ENCODE measurements at places on chromosomes 3 and 15.

DNA sequence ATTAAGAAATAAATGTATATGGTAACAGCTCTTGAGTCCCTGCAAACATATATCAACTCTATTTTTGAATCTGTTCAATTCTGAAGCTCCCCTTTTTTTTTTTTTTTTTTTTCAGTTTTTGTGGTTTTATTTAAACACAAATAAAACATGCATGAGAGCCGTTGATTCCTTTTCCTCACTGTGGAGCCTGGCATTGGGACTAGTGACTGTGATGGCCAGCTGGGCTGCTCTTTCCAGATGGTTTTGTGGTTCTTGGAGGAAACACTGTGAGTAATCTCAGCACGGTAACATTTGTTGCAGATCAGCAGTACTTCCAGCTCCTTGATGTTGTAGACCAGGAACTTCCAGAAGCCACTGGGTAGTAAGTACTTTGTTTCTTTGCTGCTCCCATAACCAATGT, 15.9 kb downstream of the EMC7 start:
- no peaks in the 10 kb centered on the region for H3K27me3 ChIP-seq
- H3K27ac ChIP-seq = no peak overlapping the region
- no peak for DNase-seq
- no peaks in the 10 kb centered on the region for H3K4me1 ChIP-seq
- peaks cover 37% of the 10 kb centered on the region for H3K36me3 ChIP-seq

DNA sequence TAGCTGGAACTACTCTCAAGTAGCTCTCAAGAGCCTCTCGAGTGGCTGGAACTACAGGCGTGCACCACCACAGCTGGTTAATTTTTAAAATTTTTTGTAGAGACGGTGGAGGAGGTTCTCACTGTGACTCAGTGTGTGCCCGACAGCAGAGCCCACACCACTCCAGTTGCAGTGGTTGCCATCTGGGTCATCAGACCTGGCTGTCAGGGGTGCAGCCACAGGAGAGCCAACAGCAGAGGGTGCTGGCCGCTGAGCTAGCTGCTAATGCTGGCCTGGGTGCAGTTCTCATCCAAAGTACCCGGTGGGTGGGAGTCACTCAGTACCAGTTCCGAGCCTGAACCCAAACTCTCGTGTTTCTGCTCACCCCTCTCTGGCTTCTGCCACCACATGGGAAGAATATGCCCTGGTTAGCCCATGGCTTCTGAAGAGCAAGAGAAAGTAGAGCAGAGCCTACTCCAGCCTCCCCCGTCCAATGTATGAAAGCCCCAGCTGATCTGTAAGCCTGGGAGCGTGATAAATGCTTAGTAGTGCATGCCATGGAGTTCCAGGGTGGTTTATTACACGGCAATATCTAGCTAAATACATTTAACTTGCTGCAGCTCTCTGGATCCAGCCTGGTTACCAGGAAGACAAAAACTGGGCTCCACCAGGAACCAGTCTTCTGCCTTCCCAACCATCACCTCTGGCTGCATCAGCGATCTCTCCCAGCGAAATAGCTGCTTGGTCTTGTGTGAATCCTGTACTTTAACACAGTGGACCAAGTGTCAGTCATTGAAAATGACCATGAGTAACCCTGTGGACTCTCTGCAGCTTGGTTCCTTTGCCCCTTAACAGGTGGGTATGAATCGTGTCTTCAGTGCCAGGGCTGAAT, 17.1 kb downstream of the UMPS start:
- H3K4me1 ChIP-seq = peaks cover 11% of the 10 kb centered on the region
- H3K4me3 ChIP-seq = no peak overlapping the region
- no peaks in the 10 kb centered on the region for H3K27me3 ChIP-seq
- H3K27ac ChIP-seq = no peak overlapping the region
- DNase-seq = no peak

DNA sequence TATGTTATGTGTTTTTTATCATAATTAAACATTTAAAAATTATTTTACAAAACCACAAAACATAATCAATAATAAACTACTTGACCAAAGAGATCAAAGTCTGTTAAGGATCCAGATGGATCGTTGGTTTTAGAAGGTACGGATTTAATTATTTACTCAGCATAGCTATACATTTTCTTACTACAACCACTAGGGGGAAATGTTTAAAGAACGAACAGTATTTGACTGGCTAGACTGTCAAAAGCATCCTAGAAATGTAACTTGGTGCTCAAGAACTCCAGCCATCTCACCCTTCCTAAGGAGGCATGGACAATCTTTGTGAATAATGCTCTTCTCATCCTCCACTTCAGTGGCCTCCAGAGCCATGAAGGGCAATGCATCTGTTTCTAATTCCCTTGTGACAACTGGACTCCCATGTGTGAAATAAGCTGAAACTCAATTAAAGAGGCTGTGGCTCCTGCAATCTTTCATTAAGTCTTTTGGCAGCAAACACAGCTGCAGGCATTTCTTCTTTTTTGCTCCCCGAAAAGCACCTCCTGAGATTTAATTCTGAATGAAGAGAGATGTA, 94.7 kb upstream of the TUSC7 start:
- H3K4me1 ChIP-seq = no peaks in the 10 kb centered on the region
- no peak for DNase-seq

GRCh38 chr3:184815046-184815930, 3.3 kb downstream of the VPS8 start:
- no peak for DNase-seq
- H3K4me3 ChIP-seq = no peak overlapping the region
- peaks cover 5% of the 10 kb centered on the region for H3K36me3 ChIP-seq
- no peak overlapping the region for H3K27ac ChIP-seq
- peaks cover 5% of the 10 kb centered on the region for H3K4me1 ChIP-seq
- H3K27me3 ChIP-seq = no peaks in the 10 kb centered on the region

- no peak overlapping the region for H3K27ac ChIP-seq
- H3K27me3 ChIP-seq = peaks cover 5% of the 10 kb centered on the region
- no peak for DNase-seq
- no peak overlapping the region for H3K4me3 ChIP-seq
- no peaks in the 10 kb centered on the region for H3K4me1 ChIP-seq
Measured at GRCh38 chr3:134938029-134938525, 143.0 kb downstream of the EPHB1 start.

DNA sequence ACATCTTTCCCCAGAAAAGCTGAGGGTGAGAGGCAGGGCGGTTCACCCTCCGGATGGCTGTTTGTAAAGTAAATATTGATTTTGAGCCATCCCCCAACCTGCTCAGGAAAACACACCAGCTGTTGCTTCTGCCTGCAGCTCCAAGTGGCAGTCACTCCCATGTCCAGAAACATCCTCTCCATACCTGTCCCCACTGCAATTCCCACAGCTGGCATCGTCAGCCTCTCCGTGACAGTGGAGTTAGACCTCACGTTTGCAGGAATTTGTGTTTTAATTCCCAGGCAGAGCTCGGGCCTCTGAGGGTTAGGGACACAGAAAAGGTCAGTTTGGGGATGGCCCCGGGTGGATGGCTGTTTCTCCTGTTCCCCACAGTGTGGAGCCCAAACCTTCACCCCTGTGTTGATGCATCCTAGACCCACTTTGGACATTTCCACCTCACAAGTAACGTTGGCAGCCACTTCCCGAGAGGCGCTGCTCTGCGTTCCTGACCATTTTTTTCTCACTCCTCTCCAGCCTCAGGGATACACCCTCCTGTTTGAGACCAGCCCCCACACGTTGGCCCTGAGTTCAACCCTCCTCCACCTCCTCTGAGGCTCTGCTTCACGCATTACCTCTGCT, 11.8 kb upstream of the FAM174B start:
- peak; percentile 57 for DNase-seq
- peak overlapping the region; percentile 66 for H3K27ac ChIP-seq
- H3K4me3 ChIP-seq = no peak overlapping the region
- H3K4me1 ChIP-seq = peaks cover 14% of the 10 kb centered on the region
- no peaks in the 10 kb centered on the region for H3K36me3 ChIP-seq
- H3K27me3 ChIP-seq = no peaks in the 10 kb centered on the region

DNA sequence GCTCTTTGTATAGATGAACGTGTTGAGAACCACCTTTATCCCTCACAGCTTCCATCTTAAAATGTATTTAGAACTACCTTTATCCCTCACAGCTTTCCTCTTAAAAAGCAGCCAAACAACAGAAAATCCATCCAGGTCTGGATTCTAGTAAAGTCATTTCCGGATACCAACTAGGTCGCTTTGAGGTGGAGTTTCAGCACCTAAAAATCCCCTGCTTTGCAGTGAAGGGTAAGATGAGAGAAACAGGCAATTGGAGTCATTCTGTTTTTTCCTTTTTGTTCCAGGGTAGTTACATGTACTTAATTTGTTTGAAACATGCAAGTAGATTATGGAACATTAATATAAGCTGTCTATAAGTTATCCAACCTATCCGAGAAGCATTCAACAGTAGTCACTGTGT, 192.0 kb downstream of the UBE2E2 start:
- no peaks in the 10 kb centered on the region for H3K27me3 ChIP-seq
- no peaks in the 10 kb centered on the region for H3K36me3 ChIP-seq
- H3K4me1 ChIP-seq = no peaks in the 10 kb centered on the region
- no peak overlapping the region for H3K4me3 ChIP-seq

DNA sequence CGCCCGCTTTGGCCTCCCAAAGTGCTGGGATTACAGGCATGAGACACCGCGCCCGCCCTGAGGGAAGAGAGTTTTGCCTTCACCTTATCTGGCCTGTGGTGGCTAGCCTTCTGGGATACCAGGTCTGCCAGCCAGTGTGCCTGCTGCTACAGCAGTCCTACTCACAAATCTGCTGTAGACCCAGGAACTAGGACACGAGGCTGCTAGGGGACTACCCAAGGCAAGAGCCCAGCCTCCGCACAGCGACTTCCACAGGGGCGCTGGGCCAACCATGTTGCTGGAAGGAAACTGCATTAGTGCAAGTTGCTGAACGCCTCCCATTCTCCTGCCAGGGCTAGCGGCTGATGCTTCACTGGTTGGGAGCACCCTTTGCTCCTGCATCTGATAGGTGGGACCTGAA, 53.7 kb downstream of the DHX30 start:
- H3K4me1 ChIP-seq = no peaks in the 10 kb centered on the region
- no peak for DNase-seq
- H3K36me3 ChIP-seq = peaks cover 67% of the 10 kb centered on the region
- H3K27ac ChIP-seq = no peak overlapping the region
- no peak overlapping the region for H3K4me3 ChIP-seq

DNA sequence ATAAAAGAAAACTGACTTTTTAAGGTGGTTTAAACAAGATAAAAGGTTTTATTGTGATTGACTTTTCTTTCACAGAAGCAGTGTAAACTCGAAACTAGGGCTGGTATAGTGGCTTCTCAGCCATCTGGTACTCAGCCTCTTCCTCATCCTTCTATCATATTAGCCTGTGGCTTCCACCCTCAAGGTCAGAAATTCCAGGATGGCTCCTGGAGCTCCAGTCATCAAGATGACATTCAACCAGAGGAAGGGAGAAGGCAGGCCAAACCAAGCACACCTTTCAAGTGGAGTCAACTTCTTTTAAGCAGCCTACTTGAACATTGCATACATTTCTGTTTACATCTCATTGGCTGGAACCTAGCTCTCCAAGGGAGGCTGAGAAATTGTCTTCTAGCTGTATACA, 1.3 kb upstream of the MESD start:
- no peak overlapping the region for H3K27ac ChIP-seq
- H3K4me3 ChIP-seq = no peak overlapping the region

GRCh38 chr3:172530101-172530561, 6.9 kb upstream of the TNFSF10 start:
- DNase-seq = no peak
- no peaks in the 10 kb centered on the region for H3K27me3 ChIP-seq
- no peak overlapping the region for H3K27ac ChIP-seq
- H3K36me3 ChIP-seq = no peaks in the 10 kb centered on the region
- no peak overlapping the region for H3K4me3 ChIP-seq

- H3K27me3 ChIP-seq = peaks cover 7% of the 10 kb centered on the region
- DNase-seq = no peak
- no peaks in the 10 kb centered on the region for H3K36me3 ChIP-seq
- no peak overlapping the region for H3K4me3 ChIP-seq
Measured at GRCh38 chr3:148938936-148939335, 52.4 kb upstream of the GYG1 start.

- no peak overlapping the region for H3K4me3 ChIP-seq
- H3K27me3 ChIP-seq = peaks cover 48% of the 10 kb centered on the region
- no peak overlapping the region for H3K27ac ChIP-seq
- no peaks in the 10 kb centered on the region for H3K36me3 ChIP-seq
- H3K4me1 ChIP-seq = no peaks in the 10 kb centered on the region
Measured at GRCh38 chr3:11001020-11001657, 8.6 kb downstream of the SLC6A1 start.

GRCh38 chr15:82894971-82895520, 57.5 kb downstream of the HOMER2 start:
- H3K27ac ChIP-seq = no peak overlapping the region
- no peaks in the 10 kb centered on the region for H3K4me1 ChIP-seq
- no peaks in the 10 kb centered on the region for H3K36me3 ChIP-seq
- DNase-seq = no peak

GRCh38 chr3:38964646-38965045, 87.1 kb downstream of the SCN11A start:
- no peaks in the 10 kb centered on the region for H3K36me3 ChIP-seq
- no peak overlapping the region for H3K27ac ChIP-seq
- H3K4me3 ChIP-seq = no peak overlapping the region
- H3K4me1 ChIP-seq = no peaks in the 10 kb centered on the region
- H3K27me3 ChIP-seq = peaks cover 8% of the 10 kb centered on the region

DNA sequence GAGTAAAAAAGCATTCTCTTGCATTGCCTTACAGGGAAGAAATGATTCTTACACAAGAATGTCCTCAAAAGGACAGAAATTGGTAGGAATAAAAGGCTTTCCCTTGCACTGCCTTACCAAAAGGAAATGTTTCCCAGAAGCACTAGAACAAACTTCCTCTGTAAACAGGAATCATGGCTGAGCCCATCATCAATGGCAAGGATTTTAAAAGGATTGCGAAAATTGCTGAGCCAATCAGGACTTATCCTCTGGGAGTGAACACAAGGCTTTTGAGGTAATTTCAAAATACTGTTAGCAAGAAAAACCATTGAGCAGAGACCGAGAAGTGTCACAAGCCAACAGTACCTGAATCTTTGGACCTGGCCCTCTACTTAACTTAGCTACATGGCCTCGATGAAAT, 897.3 kb downstream of the ROBO1 start:
- no peaks in the 10 kb centered on the region for H3K27me3 ChIP-seq
- H3K27ac ChIP-seq = no peak overlapping the region
- DNase-seq = no peak
- H3K4me1 ChIP-seq = no peaks in the 10 kb centered on the region
- no peaks in the 10 kb centered on the region for H3K36me3 ChIP-seq
